Stimulated activated CD4-positive, alpha-beta T cell treated with anti-CD3 and anti-CD28 coated beads, Interleukin-15, amount 100 ng/mL, for 1 hour (primary cell): ENCODE measurements at places on chromosomes 3 and 15.
A peak's percentile ranks its signal among the peaks of the same experiment; 100 is the strongest.

DNA sequence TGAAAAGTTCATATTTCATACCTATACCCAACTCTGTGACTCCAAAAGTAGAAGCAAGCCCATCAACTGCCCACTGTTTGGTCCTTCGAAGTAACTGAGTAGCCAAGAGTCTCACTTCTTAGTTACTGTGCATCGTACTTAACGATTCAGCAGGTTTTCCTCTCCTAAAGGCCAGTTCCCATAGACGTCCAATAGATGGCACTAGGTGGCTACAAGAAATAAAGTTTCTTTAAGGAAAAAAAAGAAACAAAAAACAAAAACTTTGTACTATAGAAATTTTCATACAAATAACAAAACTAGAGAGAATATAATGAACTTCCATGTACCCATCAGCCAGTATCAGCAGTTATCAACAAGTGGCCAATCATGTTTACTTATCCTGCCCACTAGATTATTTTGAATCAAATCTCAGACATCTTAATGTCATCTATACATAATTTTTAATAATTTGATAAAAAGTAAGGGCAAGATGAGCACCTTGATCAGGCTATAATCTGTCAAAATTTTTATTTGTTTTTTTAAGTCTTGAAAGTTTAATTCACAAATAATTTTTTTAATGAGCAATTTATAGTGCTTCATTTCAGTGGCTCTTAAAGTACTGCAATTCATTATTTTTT lies 63.8 kb upstream of the ACP3 start:
- no peak for DNase-seq

DNA sequence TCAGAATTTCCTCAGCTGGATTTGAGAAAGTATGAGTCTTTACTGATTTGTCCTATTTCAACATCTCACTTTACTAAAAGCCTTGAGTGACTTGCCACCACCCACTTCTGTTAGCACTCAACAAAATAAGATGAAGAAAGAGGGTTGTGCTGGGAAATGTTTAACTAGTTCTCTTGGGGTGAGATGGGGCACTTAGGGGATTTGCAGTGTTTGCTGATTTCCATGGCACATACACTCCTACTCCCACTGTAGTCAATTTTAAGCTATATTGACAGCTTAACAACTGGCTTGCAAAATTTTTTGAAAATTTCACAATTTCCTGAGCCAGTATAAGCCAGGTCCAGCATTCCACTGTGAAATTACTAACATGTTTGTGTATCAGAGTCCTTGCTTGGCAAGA lies 463.1 kb upstream of the ARHGEF26 start:
- DNase-seq, result no peak

DNA sequence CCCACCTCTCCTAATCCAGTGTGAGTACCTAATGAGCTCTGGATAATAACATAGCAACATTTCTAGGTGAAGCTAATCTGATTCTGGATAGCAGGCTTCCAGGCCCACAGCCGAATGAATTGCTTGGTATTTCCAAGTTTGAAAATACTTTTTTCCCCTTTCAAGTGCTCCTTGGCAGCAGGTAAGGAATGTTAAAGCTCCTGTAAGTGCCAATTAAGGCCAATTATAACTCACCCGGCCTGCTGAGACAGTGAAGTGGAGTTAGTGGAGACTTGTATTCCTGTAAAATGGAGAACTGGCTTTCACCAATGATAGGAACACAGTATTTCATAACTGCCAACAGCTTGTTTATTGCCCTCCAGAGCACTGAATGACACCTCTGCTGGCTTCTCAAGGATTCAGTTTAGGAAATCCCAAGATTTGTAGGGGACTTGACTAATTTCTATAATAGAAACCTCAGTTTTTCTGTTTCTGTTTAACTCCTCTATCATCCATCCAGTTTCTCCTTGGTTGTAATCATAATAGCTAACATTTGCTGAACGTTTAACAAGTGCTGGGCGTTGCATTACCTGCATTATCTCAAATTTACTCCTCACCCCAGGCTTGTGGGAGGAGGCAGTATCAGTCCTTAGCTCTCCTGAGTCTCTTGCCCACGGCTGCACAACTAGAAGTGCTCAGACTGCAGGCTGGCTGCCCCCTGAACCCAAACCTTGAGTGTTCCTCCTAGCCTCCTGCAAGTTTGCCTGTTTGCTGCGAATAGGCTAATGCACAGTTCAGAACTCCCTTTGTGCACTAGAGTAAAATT lies 52.7 kb upstream of the SCAANT1 start:
- no peak for DNase-seq

DNA sequence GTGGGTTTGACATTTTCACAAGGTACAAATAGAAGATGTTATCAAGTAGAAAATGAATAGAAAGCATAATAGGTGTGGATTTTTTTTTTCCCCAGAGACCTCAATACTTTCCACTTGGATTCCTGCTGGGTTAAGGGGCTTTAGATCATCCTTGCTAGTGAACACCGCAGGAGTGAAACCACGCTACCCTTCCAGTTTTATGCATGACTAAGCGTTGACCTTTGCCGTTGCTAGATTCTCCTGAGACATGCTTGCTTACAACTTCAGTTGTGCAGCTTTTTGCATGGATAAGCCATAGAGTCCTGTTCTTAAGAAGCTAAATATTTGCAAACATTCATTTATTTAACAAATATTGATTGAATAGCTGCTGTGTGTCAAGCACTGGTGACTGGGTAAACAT lies 299.7 kb upstream of the LMCD1 start:
- no peak for DNase-seq

- DNase-seq, result no peak
Observed at GRCh38 chr3:154552338-154552737, 122.3 kb upstream of the GPR149 start.

DNA sequence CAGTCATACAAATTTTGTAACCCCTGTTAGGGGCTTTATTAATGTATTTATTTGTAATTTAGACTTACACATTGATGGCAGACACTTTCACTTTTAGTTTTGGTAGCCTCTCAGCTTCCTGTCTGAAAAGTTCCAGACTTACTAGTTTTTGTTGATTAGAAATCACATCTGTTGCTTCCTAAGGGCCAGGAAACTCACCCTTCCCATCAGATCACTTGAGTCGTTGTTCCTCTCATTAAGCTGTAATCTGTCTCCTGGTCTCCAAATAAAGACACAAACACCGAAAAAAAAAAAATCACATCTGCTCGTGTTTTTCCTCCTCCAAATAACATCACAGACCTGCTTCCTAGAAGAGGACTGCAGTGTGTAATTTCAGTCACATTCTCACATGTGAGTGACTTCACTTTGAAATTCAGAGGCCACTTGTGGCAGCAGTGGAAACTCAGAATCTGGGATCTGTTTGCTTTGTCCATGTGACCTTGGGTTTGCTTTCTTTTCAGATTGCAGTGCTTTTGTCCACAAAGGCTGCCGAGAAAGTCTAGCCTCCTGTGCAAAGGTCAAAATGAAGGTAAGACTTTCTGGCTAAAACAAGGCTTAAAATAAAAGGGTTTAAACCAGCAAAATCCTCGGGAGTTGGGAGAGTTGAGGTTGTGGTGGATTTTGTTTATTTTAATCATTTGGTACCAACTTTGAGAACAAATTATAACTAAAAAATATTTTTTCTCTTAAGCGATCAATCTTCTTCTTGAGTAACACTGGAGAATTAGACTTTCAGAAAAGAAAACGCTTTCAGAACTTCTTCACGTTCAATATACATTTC lies 87.0 kb downstream of the KLHL25 start:
- no peak for DNase-seq

DNA sequence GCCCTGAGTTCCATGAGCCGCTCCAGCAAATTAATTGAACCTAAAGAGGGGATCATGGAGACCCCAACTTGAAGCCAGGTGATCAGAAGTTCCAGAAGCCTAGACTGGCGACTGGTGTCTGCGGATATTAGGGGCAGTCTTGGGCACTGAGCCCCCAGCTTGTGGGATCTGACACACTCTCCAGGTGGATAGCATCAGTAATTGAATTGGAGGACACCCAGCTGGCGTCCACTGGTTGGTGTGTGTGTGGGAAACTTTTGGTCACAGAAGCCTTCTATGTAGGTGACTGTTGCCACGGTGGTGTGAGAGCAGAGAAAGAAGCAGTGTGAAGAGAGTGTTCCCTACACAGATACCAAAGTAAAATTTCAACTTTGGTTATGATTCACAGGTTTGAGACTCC lies 106.0 kb upstream of the ADPGK start:
- DNase-seq, result no peak

GRCh38 chr3:123080864-123081562 lies 14.2 kb downstream of the PDIA5 start:
- no peak for DNase-seq

- DNase-seq, result no peak
Observed at GRCh38 chr3:188946351-188947240, 225.2 kb upstream of the TPRG1 start.

DNA sequence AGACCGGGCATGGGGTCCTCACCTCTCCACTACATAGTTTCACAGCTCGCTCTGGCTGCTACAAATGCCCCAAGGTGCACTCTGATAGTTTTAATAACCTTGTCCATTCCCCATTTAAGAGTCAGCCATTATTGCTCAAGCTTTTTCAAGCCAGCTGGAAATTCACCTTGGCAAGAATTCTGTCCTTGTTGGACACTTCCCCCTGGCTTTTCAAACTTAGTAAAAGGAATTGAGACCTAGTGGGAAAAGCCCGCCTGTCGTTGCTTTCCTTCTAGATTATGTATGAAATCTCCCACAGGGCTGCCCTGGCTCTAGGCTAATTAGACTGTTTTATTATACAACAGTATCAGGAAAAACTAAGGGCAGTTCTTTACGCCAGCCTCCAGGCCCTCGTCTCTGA lies 293.7 kb upstream of the GADL1 start:
- no peak for DNase-seq

- peak; percentile 84 for DNase-seq
Observed at GRCh38 chr15:34337557-34338306, at the start of gene SLC12A6. TSS of gene SLC12A6 (minus strand) at chr15:34337781. CDS start at chr15:34336680, 1,101 bp downstream.

DNA sequence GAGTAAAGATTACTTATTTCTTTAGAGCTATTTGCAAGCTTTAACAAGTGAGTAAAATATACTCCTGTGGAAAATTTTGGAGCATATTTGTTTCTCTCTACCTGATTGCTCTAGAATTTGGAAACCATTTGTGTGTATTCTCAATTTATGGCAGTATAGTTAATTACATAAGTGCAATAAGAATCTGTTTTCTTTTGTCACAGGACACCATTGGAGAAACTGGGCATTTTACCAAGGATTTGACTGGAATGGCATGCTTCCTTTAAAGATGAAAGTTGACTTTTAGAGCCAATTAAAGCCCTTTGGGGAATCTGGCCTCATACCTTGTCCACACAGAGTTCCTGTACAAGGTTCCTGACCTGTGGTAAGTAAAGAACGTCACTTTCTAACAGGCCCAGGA lies 38.4 kb downstream of the PAQR5 start:
- DNase-seq, result no peak

- no peak for DNase-seq
Observed at GRCh38 chr3:39445927-39446326, 21.6 kb upstream of the MOBP start.

DNA sequence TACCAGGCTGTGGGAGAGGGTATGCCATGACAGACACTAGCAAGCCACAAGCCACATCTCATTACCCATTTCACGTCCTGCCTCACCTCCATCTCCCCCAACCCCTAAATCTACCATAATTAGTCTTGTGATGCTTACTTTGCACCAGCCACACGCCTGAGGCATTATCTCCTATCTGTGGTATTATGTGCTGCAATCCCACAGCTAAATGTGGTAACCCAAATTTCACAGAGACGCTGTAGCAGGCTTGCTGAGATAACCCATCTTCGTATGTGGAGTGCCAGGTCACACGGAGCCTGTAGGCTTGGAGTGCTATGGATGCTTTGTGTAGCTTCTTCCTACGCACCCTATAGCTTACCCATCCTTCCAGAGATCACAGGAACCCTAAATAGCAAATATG lies 256.7 kb upstream of the KCNH8 start:
- DNase-seq, result no peak

DNA sequence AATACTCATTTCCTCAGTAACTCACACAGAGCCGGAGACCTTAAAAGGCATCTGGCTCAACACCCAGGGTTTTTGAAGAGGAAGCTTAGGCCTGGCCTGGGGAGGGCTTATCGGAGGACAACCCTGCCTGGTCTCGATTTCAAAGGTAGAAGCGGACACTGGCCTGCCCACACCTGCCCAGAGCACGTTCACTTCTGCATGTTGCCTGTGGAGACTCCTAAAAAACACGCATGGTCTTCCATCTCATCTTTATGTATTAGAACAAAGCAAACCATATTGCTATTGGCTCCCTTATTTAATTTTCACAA lies 55.5 kb upstream of the FURIN start:
- DNase-seq, result no peak

GRCh38 chr3:149258298-149258697 lies 36.7 kb upstream of the CP start:
- DNase-seq, result no peak

GRCh38 chr3:137669519-137670060 lies 94.5 kb upstream of the SOX14 start:
- DNase-seq, result no peak

GRCh38 chr3:114608293-114608692 lies 314.5 kb downstream of the TIGIT start:
- no peak for DNase-seq

DNA sequence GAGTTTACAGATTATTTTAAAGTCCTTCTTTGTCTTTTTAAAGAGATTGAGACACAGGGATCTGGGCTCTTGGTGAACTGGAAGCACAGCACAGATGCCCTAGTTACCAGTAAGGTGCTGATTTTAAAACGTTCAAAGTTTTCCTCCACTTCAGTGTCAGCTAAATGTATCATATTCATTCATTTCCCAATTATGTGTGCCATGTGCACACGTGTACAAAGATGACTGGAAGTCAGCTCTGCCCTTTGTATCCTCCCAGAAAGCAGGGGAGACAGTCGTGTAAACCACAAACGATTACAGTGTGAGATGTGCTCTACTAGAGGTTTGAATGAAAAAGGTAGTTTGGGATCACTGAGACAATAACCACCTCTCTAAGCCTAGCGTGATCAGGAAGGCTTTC lies 730 bp downstream of the ZKSCAN7 start:
- no peak for DNase-seq

- no peak for DNase-seq
Observed at GRCh38 chr15:71597126-71597525, 213.2 kb upstream of the NR2E3 start.

- DNase-seq, result no peak
Observed at GRCh38 chr3:99624496-99625236, 13.7 kb upstream of the COL8A1 start.

GRCh38 chr15:40096094-40096891 lies 12.4 kb downstream of the BMF start:
- no peak for DNase-seq

DNA sequence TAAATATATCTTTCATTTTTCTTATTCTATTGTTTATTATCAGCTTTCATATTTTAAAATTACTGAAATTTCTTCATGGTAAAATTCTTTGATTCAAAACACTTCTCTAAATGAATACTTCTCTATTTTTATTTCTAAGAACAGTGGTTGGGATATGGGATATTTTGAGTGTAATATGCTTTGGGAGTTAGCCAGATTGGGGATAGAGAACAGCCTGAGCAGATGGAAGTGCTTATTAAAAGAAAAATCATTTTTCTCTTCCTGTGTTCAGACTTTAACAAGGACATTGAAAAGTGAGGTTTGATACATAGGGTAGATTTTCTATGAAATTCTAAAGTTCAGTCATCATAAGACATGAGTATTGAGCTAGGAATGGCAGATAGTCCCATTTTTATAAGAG lies 84.8 kb downstream of the COL6A5 start:
- DNase-seq, result no peak

- DNase-seq, result no peak
Observed at GRCh38 chr3:175212896-175213295, 353.8 kb downstream of the NAALADL2 start.
